ENCODE measurements at places on chromosomes 4 and X.

DNA sequence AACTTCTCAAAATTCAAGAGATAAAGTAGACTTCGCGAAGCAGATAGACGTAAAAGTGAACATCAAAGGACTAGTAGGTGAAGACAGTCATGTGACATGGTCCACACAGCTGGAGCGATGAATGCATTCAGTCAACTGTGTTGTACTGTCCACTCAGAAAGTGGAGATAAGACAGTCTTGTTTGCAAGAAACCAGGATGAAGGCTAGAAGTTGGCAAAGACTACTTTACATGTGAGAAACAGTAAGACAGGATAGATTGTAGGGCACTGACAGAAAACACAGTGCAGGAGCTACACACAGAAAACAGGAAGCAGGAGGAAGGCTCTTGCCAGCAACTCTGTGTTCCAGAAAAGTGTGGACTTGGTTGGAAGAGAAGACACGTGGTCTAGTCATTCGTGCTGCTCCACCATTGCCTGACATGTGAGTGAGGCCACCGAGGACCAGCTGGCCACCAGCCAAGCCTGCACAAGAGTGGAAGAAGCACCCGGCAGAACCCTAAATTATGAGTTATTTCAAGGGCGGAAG is 78.9 kb downstream of the FAT1 start:
- no peak for DNase-seq

DNA sequence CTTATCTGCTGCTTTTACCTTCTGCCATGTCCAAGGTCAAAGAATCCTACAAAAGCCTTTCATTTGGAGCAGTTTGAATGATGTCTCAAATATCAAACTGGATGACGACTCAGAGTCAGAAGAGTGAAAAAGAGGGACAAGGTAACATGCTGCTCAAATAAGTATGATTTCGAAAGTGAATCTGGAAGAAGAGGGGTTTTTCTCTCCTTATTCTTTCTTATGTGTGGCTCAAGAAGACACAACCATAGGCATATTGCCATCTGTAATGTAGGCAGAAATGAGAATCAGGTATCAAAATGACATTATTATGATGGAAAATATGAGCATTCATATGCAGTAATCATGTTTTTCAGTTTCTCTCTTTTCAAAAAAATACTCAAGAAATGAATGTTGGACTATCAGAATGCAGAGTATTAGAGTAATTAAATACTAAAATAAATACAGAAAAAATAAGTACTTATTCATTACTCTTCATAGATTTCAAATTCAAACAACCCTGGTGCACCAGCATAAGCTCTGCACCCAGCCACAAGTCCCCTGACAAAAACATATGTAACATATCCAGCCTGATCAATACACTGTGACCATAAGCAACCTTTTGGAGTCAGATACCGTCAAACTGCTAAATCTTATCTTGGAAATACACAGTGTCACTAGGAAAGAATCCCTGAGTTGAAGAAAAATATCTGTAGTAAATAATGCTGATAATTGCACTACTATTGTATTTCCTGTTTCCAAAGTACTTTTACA is 468.6 kb downstream of the INPP4B start:
- DNase-seq: no peak

- no peak for DNase-seq
Observed at GRCh38 chrX:111503485-111503993, 7.9 kb upstream of the SERTM2 start.

GRCh38 chr4:80268936-80269335 is 2.5 kb downstream of the FGF5 start:
- DNase-seq: no peak

GRCh38 chrX:141924293-141924692 is 20.6 kb downstream of the MAGEC1 start:
- no peak for DNase-seq

DNA sequence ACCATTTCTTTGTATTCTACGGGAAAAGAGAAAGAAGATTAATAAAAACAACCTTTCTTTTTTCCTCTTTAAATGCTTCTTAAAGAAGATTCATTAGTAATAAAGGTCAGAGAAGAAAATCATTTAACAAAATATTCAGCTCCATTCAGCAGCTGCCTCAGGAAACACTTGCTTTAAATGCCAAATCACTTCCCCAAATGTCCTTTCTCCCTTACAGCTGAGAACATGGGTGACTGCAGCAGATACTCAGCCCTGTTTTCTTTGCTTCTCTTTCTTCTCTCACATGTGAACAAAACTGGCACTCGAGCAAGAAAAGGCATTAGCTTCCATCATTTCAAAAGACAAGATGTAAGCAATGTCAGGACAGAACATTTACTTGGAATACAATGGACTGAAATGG is 120.2 kb downstream of the INPP4B start:
- DNase-seq: no peak

DNA sequence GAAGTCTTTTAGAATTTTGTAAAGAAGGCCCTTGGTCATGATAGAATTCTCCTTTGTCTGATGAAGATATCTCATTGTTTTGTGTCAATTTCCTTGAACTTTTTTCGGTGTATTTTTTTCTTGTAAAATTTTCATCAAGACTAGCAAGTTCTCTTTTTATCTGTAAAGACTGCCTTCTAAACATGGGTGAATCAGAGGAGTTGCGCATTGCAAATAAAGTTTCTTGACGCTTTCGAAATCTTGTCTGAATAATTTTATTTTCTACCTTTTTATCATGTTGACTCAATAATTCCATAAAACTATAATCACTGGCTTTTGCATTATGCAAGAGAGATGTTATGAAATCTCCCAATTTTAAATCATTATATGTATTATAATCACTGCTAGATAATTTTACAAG is 66.2 kb downstream of the NCAPG start:
- no peak for DNase-seq

- no peak for DNase-seq
Observed at GRCh38 chr4:45554423-45554822, 569.4 kb downstream of the GABRG1 start.

DNA sequence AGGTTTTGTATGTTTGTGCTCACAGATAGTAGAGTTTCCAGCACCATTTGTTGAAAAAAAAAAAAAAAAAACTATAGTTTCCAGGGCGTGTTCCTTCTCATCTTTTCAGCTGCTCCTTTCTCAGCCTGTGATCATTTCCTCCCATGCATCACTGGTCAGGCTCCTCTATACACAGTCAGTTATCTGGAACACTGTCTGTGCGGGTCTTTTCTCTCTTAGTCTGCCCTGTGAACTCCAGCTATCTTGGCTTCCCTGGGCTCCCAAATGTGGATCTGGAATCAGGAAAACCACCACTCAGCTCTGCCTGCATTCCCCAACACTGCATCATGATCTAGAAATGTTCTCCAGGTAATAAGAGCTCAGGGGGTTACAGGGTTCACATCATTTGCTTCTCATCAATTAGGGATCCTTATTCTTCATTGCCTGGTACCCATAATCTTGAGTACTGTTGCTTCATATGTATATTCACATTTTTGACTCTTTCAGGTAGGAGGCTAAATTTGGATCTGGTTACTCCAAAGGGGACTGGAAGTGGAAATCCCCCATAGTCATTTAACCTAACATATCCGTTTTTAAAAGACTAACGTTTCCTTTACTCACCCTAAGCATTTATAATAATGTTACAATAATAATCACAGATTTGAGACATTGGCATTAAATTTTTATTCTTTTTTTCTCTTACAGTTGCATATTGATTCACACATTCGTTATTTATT is 221.8 kb upstream of the KLF3 start:
- no peak for DNase-seq

- no peak for DNase-seq
Observed at GRCh38 chr4:31192341-31192740, 472.2 kb downstream of the PCDH7 start.

- no peak for DNase-seq
Observed at GRCh38 chr4:105147016-105147552, 408 bp downstream of the TET2 start.

DNA sequence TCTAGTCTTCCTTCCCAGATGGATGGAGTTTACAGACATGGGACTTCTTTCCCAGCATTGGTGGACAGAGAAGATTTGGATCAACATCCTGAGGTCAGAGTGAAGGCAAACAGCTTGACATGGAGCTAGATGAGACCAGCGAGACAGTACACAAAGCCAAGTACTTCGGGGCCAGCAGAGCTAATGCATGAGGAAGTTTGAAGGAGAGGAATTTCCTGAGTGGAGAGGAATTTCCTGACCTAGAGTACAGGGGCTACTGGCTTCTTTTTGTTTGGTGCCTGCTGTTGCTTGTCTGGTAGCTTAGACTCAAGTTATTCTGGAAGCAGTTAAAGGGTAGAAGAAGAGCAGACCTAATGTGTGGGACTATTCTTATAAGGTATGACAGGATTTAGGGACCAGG is 69.1 kb upstream of the EOLA2 start:
- no peak for DNase-seq

- DNase-seq: no peak
Observed at GRCh38 chr4:166875821-166876220, 358.5 kb downstream of the SPOCK3 start.

DNA sequence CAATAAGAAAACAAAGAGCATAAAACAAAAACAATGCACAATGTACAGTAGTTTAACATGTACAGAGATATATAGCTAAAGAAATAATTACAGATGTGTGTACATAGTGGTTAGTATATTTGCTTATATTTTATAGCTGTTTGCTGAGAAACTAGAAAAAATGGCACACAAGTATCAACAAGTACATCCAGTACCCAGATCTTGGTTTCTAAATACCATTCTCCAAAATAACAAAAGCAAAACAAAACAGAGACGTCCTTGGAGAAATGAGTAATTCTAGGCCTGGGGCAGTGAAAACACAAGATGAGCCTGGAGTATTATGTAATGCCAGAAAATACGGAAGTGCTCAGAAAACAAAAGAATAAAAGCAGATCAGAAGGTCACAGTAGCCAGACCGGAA is 189.6 kb downstream of the TMEM47 start:
- DNase-seq: no peak

GRCh38 chr4:161350946-161351345 is 812.9 kb downstream of the FSTL5 start:
- no peak for DNase-seq

Measured in left renal pelvis (tissue), 4 donors.